ENCODE measurements at places on chromosomes 3 and 15.

DNA sequence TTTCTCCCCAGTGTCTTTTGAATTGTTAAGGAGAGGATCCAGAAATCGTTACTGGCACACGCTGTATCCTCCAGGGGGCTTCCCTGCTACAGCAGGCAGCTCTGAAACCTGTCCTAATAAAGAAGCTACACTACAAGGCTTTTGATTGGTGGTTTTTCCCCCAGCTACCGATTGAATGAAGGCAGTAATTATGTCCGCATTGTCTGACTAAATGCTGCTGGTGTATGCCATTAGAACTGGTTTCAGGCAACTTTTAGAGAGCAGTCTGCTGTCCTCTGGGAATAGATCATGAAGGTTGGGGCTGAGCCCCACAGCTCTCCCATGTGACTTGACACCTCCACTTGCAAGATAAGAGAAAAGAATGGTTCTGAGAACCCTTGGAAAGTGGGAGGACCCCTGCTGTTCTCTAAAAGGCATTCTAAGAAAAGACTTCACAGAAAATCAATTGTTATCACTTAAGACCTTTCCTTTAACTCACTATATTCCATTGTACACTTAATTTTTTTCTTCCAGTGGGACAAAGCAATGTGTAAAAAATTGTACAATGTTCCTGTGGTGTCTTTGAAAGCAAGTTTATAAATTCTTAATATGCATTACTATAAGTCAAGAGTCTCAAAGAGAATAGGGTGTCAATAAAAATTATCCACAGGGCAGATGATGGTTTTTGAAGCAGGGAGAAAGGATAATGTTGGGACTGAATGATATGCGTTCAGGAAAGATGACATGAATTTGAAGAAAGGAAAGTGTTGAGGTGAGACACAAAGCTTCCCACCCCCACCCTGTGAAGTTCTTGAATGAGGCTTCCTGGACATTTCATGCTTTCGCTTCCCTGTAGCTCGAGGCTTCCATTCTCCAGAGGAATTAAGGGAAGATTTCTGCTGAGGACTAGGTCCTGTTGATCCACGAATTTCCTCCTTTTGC is 53.0 kb upstream of the DAZL start:
- DNase-seq = no peak

GRCh38 chr3:39848365-39848764 is 39.0 kb downstream of the MYRIP start:
- no peak for DNase-seq

GRCh38 chr15:74723754-74724334 is 1.5 kb downstream of the CYP1A1 start:
- no peak for DNase-seq

DNA sequence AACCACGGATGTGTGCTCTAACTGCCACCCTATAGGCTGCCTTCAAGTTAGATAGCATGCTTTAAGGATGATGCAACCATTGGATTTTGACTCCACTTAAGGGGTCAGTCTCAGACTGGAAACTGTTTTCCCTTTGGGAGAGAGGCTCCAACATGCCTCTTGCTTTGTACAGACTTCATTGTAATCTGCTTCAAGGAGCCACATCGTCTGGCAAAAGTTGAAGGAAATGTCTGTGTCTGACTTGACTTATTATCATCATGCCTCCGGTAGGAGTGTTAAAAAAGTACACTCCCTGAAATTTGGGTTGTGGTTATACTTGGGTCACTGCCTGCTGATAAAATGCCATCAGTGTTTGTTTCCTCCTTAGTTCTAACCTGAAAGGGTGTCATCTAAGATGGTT is 245.4 kb upstream of the CDIN1 start:
- no peak for DNase-seq

- DNase-seq = no peak
Measured at GRCh38 chr15:26134812-26135211, 271.7 kb upstream of the ATP10A start.

DNA sequence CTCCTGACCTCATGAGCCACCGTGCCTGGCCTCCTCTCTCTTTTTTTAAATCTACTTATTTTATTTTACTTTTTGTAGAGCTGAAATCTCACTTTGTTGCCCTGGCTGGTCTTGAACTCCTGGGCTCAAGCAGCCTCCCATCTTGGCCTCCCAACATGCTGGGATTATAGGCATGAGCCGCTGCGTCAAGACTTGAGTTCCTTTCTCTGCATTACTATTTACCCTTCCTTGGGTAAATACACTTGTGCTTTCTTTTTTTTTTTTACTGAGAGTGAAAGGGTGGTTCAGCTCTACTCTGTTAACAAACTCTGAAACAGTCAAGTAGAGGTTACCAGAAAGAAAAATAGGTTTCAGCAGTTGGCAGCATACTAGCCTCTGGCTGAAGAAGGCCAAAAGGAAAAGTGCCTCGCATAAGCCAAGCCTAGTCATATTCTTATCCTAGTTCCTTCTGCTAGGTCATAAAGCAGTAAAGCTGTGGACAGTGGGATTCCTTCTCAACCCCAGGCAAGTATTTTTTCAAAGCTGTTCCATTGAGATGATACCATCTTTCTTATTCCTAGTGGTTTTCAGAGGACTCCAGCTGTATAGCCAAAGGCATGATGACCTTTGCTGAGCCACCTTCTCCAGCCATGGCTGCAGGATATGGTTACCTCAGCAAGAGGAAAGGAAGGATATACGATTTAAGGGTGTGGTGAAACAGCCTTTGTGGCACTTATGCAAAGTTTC is 135.1 kb downstream of the RBPMS2 start:
- DNase-seq = no peak

All from activated CD4-positive, alpha-beta T cell treated with anti-CD3 and anti-CD28 coated beads, Interleukin-2, amount 50 U/mL, for 1 hour (primary cell).